ENCODE measurements at places on chromosomes 5 and 9.

DNA sequence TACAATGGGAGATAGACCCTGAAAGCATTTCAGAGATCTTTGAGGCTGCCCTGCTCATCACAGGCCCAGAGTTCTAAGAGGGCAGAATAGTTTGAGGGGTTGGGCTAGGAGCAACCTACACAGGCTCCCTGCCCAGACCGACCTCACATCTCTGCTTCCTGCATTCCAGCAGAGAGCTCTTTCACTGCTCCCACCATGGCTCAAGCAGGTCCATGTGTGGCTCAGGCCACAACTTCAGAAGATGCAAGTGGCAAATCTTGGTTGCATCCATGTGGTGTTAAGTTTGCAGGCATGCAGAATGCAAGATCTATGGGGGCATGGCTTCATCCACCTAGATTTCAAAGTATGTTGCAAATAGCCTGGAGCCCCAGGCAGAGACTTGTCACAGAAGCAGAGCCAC lies 39.0 kb downstream of the GDA start:
- DNase-seq, result no peak

- DNase-seq, result no peak
Observed at GRCh38 chr9:36486329-36486932, 86.3 kb upstream of the MELK start.

DNA sequence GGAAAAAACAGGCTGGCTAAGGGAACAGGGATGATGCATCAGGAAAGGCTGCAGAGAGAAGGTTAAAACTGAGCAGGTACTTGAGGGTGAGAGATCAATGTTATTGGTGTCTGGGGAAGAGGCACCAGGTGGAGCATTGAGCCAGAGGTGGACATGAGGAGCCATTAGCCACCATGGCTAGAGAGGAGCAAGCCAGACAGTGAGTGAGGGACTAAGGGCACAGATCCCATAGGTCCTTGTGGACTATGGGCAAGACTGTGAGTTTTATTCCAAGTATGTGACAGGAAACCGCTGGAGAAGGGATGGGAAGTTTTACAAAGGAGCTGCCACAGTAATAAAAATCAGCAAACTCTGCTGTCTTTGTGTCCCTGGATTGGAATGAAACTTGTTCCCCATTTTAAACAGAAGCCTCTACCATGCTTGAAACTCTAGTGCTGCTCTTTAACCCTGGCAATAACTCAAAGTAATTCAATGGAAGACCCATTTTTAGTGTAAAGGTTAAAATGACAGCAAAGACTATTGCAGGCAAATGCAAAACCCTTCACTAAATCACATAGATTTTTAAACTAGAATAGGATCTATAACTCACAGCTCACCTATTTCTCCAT lies 349.8 kb downstream of the ENC1 start:
- no peak for DNase-seq

DNA sequence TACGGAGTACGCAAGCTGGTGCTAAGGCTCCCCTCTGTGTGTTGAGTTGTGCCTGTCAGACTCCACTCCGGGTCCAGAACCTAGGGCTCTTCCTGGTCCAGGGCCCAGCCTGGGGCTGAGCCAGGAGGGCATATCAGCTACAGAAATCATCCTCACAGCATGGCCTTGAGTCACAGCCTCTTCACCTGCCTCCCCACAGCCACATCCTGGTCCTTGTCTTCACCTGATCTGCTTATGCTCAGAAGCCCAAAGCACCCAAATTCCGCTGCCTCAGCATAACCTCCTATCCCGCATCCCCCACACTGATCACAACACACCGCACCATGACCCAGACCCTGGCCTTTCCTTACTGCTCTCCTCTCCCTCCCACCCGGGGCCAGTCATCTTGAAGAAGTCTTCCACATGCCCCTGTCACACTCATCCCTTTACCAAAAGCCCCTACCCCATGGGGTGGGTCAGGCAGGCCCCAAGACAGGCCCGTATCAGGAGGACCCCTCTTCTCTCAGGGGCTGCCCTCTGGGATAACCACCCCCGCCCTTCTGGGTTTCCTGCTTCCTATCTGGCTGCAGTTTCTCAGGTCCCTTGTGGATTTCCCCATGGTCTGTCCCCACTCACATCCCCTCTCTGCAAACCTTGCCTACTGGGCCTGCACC lies 1.3 kb upstream of the IL3 start:
- no peak for DNase-seq

DNA sequence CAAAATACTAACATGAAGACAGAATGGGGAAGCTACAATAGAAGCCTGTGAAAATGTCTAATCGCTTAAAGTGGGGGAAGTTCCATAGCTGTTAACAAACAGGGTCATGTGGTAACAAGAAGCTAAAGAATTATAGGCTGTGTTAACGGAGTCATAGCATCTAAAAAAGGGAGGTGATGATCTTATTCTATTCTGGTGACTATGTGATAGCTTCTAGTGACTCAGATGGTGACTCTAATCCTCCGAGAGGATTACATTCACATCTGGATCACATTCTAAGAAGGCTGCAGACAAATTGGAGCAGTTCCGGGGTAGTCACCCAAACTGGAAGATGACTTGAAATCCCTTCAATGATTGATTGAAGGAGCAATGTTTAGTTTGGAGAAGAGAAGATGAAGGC lies 142.1 kb downstream of the LIFR start:
- no peak for DNase-seq

- no peak for DNase-seq
Observed at GRCh38 chr5:105730982-105731381, 1939.8 kb downstream of the EFNA5 start.

- DNase-seq, result no peak
Observed at GRCh38 chr5:35745660-35746059, 111.0 kb upstream of the IL7R start.

DNA sequence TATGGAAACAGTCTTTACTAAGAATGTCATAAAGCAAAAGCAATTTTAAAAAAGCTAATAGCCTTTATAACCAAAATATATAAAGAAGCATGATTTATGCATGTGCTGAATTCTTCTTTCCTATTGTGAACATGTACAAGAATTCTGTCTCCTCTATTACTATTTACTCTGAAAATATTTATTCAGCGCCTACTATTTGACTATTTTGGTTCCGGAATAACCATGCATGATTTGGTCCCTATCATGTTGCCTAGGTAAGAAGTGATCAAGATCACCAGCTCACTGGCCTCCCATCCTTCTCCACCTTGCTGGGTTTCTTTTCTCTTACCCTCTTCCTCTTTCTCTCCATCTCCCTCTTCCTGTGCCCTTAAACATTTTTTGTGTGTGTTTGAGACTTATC lies 443.8 kb downstream of the SH3GL2 start:
- DNase-seq, result no peak

GRCh38 chr5:99320436-99320835 lies 391.6 kb upstream of the CHD1 start:
- DNase-seq, result no peak

DNA sequence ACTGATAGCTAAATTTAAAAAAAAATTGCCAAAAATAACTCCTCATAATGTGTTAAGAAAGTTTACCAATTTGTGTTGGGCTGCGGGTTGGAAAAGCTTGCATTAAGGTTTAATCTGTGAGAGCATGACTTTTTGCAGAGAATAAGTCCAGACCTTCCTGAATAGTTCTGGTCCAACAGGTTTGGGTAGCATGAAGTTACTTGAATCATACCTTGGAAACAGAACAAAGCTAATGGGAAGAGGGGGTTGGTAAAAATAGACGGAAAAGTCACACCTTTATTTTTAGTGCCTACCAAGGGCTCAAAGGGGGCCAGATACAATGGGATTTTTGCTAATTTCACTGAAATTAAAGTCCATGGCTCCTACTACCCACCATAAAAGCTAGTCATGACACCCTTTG lies 17.1 kb upstream of the MATR3 start:
- no peak for DNase-seq

All from putamen (tissue), 1 donor.